ENCODE measurements at places on chromosomes 2 and 18.

- no peak for DNase-seq
These were observed 666.8 kb downstream of the NR4A2 start for GRCh38 chr2:155665704-155666103.

- DNase-seq: no peak
These were observed 360.5 kb upstream of the RGPD4 start for GRCh38 chr2:107466241-107466640.

DNA sequence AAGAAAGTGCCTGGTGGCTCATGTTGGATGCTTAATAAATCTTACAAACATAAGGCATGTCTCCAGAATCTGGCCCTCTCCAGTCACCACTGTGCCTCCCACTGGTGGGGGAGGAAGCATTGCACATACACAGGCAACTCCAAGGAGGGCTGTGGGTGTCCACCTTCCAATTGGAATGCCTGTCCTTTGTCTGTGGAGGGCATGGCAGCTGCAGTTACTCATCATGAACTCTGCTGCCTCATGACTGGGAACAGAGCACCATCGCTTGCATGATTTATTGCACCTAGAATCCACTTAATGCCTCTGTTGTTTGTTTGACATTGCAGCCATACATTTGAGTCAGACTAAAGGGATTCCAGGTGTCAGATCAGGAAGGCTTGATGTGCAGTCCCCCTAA is 278.9 kb downstream of the PRKCE start:
- peak; percentile 71 for DNase-seq

- DNase-seq: no peak
These were observed 381.8 kb downstream of the CPS1 start for GRCh38 chr2:210938228-210938627.

DNA sequence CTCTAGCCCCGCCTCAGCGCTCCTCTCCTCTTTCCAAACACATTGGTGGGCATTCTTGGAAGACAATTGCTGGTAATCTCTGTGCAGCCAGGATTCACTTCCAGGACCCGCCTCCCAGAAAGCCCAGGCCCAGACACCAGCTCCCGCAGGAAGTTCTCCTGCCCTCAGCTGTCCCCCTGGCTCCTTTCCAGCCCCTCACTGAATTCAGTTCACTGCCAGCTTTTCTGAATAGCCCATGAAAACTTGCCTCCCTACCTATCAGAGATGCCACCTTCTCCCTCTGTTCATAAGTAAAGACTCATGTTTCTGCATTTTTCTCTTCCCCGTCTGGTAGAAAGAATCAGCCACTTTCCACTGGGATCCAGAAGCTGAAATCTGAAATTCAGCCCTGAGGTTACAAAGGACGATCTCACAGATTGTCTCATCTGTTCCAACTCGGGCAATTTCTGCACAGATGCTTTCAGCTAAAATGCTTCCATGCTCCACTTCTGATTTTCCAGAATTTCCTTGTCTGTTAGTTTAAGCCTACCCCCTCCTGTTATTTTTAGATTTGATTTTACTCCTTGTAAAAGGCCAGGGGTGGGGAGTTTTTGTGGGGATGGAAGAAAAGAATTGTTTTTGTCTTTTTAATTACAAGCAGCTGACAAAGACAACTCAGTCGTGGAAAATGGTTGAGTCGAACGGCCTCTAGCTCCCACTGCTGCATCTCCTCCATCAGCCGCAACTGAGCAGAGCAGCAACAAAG is 98.1 kb downstream of the SP3 start:
- DNase-seq: no peak

DNA sequence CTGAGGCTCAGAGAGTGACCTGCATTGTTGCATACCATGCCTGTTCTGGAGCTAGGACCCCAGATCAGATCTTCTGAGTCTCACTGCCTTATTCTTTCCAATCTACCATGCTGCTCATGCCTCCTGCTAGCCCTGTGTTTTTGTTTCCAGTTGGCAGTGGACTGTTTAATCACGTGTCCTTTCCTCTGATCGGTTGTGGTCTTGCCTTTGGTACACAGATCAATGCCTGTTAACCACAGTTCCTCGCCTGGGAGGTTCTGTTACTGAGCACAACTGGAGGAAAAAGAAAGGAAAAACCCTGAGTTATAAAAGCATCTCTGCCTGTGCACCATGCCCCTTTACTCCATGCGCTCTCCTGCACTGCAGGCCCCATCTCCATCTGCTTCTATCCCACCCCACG is 329.1 kb downstream of the SETBP1 start:
- DNase-seq: no peak

GRCh38 chr2:46909771-46910419 is 5.7 kb downstream of the MCFD2 start:
- no peak for DNase-seq

GRCh38 chr2:47429795-47430194 is 26.8 kb downstream of the MSH2 start:
- peak; percentile 23 for DNase-seq

DNA sequence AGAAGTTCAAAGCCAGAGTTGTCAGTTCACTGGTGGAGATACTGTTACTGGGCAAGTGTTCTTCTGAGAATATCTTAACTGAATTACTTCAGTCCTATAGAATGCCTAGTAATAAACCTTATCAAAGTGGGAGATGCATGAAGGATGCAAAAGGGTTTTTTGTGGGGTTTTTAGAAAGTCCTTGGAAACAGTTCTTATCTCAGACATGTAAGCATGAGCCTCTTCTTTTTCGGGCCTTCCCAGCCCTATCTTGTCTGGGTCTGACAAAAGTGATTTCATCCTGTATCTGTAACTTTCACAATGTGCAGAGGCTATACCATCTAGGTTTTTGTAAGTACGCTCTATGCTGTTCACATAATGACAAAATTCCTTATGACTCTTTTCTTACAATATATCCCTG is 255.5 kb downstream of the MYO3B start:
- no peak for DNase-seq

Measured in skeletal muscle cell (primary cell).